ENCODE measurements at places on chromosomes 3 and 15. TPM values are rescaled to one million over a fixed set of nuclear protein-coding genes. Genes with fewer than 3 reads are reported as not detected.

PRTG gene
- 1.2 TPM for total RNA-seq

GRCh38 chr3:52794612-52795099 is at the start of gene ITIH3:
Gene ITIH3, plus strand, starts transcription at chr3:52794796. Its CDS starts 8 bp downstream, at chr3:52794804.
- H3K4me3 ChIP-seq: no peak within 1 kb of the TSS
- DNase-seq: no peak
- H3K36me3 ChIP-seq: no peaks in the 10 kb centered on the region

DNAH12 gene
- 0.29 TPM for total RNA-seq

- peaks cover 4% of the 10 kb centered on the region for H3K4me1 ChIP-seq
- peaks cover 4% of the 10 kb centered on the region for H3K36me3 ChIP-seq
- no peak overlapping the region for H3K27ac ChIP-seq
- H3K27me3 ChIP-seq: peaks cover 14% of the 10 kb centered on the region
- no peak for DNase-seq
Observed at GRCh38 chr3:71991681-71992080, 206.7 kb upstream of the PROK2 start.

UPK1B gene
- not detected for total RNA-seq

DNA sequence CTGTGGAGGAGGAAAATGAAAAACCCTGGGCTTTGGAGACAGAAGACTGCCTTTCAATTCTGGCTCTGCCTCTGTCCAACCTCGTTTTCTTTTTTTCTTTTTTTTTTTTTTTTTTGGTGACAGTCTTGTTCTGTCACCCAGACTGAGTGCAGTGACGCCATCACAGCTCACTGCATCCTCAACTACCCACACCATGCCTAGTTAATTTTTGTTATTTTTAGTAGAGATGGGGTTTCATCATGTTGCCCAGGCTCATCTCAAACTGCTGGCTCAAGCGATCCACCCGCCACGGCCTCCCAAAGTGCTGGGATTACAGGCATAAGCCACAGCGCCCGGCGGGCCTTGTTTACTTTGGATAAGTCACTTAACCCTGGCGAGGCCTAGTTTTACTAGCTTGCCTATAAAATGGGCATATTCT is 66.3 kb upstream of the SLC25A26 start:
- no peaks in the 10 kb centered on the region for H3K27me3 ChIP-seq
- no peaks in the 10 kb centered on the region for H3K36me3 ChIP-seq
- DNase-seq: no peak

DNA sequence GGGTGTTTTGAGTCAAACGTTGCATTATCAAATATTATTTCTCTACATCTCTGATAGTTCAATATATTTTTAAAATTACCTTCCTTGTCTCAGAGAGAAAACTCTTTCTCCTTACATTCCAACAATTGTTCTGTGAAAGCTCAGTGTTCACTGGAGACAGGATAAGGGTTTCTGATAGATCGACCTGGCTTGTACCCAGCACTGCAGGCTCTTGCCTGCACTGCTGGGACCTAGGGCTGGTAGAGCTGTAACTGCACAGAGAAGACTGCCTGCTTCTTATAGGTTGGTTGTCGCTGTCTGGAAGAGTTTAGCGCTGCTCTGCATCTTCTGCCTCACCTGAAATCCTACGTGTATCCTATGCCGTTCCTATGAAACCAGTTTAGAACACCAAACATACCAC is 249.9 kb upstream of the LRTM1 start:
- no peaks in the 10 kb centered on the region for H3K4me1 ChIP-seq
- H3K27me3 ChIP-seq: peaks cover 4% of the 10 kb centered on the region
- no peaks in the 10 kb centered on the region for H3K36me3 ChIP-seq
- H3K4me3 ChIP-seq: no peak overlapping the region

ISLR gene
- 49.6 TPM for total RNA-seq

SLC6A20 gene
- total RNA-seq: not detected

DNA sequence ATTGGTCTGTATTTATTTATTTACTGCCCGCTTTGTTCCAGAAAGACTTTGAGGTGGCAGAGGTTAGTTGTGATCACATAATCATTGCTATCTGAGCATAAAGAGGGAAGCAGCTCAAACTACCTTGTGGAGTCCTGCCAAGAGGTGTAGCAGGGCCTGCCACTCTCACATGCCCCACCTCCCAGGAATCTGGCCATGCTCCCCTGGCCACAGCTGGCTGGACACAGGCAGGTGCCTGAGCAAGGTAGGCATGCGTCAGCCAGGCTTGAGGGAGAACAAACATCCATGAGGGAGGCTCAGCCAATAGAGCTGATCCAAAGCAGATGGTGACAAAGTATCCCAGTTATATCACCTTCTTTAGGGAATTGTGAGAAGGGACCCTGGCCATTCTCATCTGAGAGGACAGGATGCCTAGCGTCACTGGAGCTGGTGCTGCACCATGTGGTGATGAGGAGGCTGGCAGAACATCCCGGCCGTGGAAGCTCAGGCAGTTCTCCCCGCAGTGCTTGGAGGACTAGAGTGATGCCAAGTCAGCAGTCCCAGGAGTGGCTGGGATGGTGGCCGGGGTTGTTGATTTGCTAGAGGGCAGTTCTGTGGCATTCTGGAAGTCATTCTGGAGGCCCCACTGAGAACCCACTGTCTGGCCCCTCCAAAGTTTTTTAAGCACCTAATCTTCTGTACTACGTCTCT is 6.8 kb upstream of the POLG start:
- no peak overlapping the region for H3K4me3 ChIP-seq
- DNase-seq: peak; percentile 52
- no peaks in the 10 kb centered on the region for H3K4me1 ChIP-seq
- peaks cover 14% of the 10 kb centered on the region for H3K27me3 ChIP-seq
- no peak overlapping the region for H3K27ac ChIP-seq
- no peaks in the 10 kb centered on the region for H3K36me3 ChIP-seq

ANXA2 gene
- 2,779 TPM for total RNA-seq

TP63 gene
- 0.46 TPM for total RNA-seq

GRCh38 chr3:17542591-17542990 is 199.8 kb downstream of the TBC1D5 start:
- peaks cover 3% of the 10 kb centered on the region for H3K4me1 ChIP-seq
- H3K36me3 ChIP-seq: peaks cover 1% of the 10 kb centered on the region
- H3K27ac ChIP-seq: no peak overlapping the region
- no peaks in the 10 kb centered on the region for H3K27me3 ChIP-seq

GRCh38 chr15:85047271-85047948 is 65.8 kb downstream of the PDE8A start:
- peaks cover 32% of the 10 kb centered on the region for H3K4me1 ChIP-seq
- H3K36me3 ChIP-seq: no peaks in the 10 kb centered on the region
- no peak for DNase-seq
- peak overlapping the region; percentile 43 for H3K4me3 ChIP-seq
- peak overlapping the region; percentile 96 for H3K27ac ChIP-seq
- H3K27me3 ChIP-seq: no peaks in the 10 kb centered on the region

DNA sequence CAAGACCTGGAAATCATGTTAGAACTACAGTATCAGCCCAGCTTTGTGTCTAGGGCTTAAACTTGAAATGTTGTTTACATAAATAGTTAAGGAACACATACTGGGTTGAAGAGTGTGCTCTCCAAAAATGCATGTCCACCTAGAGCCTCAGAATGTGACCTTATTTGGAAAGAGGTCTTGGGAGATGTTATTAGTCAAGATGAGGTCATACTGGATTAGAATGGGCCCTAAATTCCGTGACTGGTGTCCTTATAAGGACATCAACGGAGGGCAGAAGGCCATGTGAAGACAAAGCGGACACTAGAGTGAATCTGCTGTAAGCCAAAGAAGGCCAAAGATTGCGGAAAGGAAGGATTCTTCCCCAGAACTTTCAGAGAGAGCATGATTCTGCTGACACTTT is 759.2 kb upstream of the CFAP20DC start:
- no peak for DNase-seq
- H3K4me1 ChIP-seq: peaks cover 46% of the 10 kb centered on the region
- no peaks in the 10 kb centered on the region for H3K36me3 ChIP-seq
- H3K27ac ChIP-seq: no peak overlapping the region
- H3K27me3 ChIP-seq: no peaks in the 10 kb centered on the region

SMCO1 gene
- total RNA-seq: not detected

DNA sequence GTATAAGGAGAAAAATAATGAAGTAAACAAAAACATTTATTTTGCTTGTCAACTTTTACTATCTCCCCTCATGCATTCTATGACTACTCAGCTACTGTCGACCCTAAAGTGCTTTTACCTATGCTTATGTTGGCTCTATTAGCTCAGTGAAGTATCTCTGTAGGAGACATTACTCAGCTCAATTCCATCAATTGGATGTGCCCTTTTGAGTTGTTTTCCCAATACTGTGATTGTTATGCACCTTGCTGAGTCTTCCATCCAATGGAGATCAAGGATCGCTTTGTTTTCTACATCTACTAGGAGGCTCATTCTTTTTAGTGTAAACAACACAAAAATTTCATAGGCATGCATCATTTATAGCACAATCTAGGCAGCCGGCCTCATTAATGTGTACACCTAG is 403.8 kb upstream of the ARL6 start:
- H3K36me3 ChIP-seq: no peaks in the 10 kb centered on the region
- H3K4me1 ChIP-seq: no peaks in the 10 kb centered on the region
- no peaks in the 10 kb centered on the region for H3K27me3 ChIP-seq
- DNase-seq: no peak
- no peak overlapping the region for H3K4me3 ChIP-seq

GRCh38 chr3:138092023-138092422 is 23.4 kb downstream of the DZIP1L start:
- H3K27me3 ChIP-seq: no peaks in the 10 kb centered on the region
- no peak overlapping the region for H3K27ac ChIP-seq

- peaks cover 11% of the 10 kb centered on the region for H3K36me3 ChIP-seq
- H3K4me3 ChIP-seq: no peak overlapping the region
- no peaks in the 10 kb centered on the region for H3K27me3 ChIP-seq
- DNase-seq: no peak
Observed at GRCh38 chr3:186798239-186798874, 7.9 kb downstream of the RFC4 start.

- peak overlapping the region; percentile 52 for H3K27ac ChIP-seq
- DNase-seq: no peak
- H3K27me3 ChIP-seq: no peaks in the 10 kb centered on the region
- H3K4me1 ChIP-seq: peaks cover 41% of the 10 kb centered on the region
- H3K36me3 ChIP-seq: no peaks in the 10 kb centered on the region
Observed at GRCh38 chr15:100041127-100041828, 300.5 kb downstream of the ADAMTS17 start.

DNA sequence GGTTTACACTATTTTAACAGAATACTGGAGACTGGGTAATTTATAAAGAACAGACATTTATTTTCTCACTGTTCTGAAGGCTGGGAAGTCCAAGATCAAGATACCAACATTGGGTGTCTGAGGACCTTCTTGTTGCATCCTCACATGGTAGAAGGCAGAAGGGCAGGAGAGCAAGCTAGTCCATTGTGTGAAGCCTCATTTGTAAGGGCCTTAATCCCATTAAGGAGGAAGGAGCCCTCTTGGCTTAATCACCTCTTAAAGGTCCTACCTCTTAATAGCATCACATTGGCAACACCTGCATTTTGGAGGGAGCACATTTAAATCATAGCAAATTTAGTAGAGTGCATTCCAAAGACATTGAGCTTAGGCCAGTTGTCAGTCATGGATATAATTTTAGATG is 26.2 kb downstream of the UBE2Q2 start:
- DNase-seq: no peak
- peaks cover 29% of the 10 kb centered on the region for H3K4me1 ChIP-seq
- no peak overlapping the region for H3K27ac ChIP-seq
- H3K4me3 ChIP-seq: no peak overlapping the region
- H3K27me3 ChIP-seq: no peaks in the 10 kb centered on the region
- H3K36me3 ChIP-seq: peaks cover 20% of the 10 kb centered on the region

CNOT10 gene
- 58.0 TPM for total RNA-seq

DNA sequence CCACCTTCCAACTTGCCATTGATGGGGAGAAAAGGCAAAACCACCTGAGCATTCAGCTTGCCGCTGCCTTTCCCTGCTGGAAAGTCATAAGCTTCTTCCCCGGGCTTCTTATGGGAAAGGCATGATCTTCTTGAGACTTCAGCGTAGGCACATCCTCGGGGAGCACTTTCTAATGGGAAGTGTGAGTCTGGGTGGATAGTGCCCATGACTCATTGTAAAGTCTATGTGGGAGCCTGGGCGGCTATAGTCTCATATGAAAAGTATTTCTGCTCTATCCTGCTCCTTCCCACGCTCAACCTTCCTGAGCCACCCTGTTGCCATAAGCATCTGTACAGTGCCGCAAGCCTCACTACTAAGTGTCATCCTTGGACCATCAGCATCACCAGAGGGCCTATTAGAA is 309.9 kb upstream of the THBS1 start:
- no peaks in the 10 kb centered on the region for H3K36me3 ChIP-seq
- no peak for DNase-seq
- H3K27ac ChIP-seq: peak overlapping the region; percentile 79
- peaks cover 47% of the 10 kb centered on the region for H3K4me1 ChIP-seq

- no peak overlapping the region for H3K4me3 ChIP-seq
- no peak overlapping the region for H3K27ac ChIP-seq
- H3K36me3 ChIP-seq: peaks cover 2% of the 10 kb centered on the region
- peaks cover 6% of the 10 kb centered on the region for H3K27me3 ChIP-seq
Observed at GRCh38 chr15:88727439-88727838, 75.8 kb upstream of the ACAN start.

DNA sequence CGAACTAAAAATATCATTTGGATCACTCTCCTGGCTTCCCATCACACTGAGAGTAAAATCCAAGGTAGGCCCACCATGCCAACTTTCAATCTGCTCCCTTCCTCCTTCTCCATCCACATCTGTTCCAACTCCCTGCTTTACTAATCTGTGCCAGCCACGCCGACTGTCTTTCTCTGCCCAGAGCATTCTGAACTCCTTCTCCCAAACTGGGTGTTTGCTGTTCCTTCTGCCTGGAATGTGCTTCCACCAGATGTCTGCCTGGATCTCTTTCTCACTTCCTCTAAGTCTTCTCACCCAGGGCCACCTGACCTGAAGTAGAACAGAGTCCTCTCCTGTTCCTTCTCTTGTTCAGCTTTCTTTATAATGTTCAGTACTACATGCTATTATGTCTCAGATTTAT is 5.6 kb upstream of the ARL8B start:
- peaks cover 3% of the 10 kb centered on the region for H3K4me1 ChIP-seq
- H3K27ac ChIP-seq: no peak overlapping the region
- H3K36me3 ChIP-seq: no peaks in the 10 kb centered on the region
- H3K27me3 ChIP-seq: no peaks in the 10 kb centered on the region
- H3K4me3 ChIP-seq: no peak overlapping the region

MUC13 gene
- total RNA-seq: not detected

- H3K27me3 ChIP-seq: no peaks in the 10 kb centered on the region
- peaks cover 2% of the 10 kb centered on the region for H3K4me1 ChIP-seq
- H3K27ac ChIP-seq: no peak overlapping the region
- DNase-seq: no peak
- peaks cover 5% of the 10 kb centered on the region for H3K36me3 ChIP-seq
Observed at GRCh38 chr15:60793656-60794055, 314.7 kb upstream of the ICE2 start.

All from chondrocyte (in vitro differentiated cells).